ENCODE measurements at places on chromosomes 7 and 10.
A peak's percentile ranks its signal among the peaks of the same experiment; 100 is the strongest.

GRCh38 chr7:106862317-106863089 lies 2.6 kb upstream of the PIK3CG start:
- DNase-seq = no peak

DNA sequence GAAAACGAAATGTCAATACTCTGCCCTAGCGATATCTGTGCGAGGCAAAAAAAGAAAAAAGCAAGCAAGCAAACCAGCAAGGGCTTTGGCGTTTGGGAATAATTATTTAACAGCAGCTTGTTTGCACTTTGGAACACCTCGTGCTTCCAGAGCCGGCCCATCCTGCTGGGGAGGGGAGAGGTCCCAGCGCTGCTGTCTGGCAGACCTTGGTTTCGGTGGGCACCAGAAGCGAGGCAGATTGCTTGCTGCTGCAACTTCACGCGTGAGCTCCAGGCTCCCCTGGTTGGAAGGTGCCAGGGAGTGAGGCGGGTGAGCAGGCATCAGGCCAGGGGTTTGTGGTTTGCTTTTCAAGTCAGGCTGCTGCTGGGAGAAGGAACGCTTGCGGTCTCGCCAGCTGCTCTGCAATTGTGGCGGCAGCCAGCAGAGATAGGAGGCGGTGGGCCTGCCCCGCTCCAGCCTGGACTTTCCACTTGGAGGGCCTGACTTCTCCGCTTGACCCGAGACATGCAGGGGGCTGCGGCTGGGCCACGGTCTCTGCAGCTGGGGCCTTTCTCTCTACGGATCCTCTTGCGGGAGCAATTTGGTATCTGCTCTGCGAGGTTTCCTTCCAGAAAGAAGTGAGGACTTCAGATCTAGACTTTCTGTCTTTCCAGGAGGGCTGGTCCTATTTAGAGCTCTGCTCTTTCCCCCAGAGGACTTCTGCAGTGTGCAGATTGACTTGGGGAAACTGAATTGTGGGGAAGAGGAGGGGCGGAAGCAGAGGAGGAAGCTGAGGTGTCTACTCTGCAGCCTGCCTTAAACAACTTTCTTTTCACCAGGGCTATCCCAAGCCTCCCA lies 131.4 kb downstream of the PRPF18 start:
- DNase-seq = peak; percentile 91

DNA sequence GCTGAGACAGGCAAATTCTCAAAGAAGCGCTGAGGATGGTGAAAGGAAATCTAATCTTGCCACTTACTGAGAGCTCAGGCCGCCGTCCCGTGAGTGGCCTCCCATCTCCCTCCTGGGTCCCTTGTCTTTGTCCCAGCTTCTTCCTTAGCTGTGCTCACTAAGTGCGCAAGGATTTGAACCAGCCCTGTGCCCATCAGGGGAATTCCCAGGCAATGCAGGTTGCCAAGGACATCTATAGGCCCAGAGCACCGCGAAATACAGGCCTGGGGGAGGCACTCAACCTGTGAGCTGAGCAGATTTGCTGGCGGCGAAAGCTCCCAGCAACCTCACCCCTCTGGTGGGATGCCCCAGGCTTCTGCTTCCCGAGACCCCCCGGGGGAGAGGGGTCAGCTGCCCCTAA lies 64.8 kb downstream of the OAT start:
- no peak for DNase-seq

GRCh38 chr7:17311952-17312351 lies 13.5 kb downstream of the AHR start:
- DNase-seq = no peak

- no peak for DNase-seq
Measured at GRCh38 chr7:2829040-2829439, 15.1 kb downstream of the GNA12 start.

- no peak for DNase-seq
Measured at GRCh38 chr10:34911661-34912205, 96.6 kb upstream of the PARD3 start.

GRCh38 chr10:14405076-14406065 lies 74.6 kb upstream of the FRMD4A start:
- DNase-seq = no peak

DNA sequence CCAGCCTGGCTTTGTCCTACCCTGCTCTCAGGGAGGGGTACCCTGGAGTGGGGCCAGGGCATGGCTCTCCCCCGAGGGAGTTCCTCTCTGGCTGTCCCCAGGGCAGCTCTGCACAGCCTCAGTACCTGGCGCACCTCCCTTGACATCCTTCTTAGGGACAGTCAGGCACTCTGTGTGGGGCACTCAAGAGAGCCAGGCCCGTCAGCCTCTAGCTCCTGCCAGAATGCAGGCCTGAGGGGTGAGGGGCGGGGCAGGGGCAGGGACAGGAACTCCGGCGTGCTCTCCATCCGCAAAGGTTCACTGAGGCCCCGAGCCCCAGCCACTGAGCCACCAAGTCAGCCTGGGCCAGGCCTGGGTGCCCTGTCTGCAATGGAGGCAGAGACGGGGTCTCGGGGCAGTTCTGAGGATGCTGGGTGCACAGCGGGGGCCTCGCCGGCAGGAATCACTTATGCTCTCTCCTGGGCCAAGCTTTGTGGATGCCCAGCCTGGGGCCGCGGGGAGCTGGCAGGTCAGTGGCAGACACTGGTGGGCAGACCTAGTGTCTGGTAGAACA lies 10.1 kb downstream of the LIMK1 start:
- no peak for DNase-seq

DNA sequence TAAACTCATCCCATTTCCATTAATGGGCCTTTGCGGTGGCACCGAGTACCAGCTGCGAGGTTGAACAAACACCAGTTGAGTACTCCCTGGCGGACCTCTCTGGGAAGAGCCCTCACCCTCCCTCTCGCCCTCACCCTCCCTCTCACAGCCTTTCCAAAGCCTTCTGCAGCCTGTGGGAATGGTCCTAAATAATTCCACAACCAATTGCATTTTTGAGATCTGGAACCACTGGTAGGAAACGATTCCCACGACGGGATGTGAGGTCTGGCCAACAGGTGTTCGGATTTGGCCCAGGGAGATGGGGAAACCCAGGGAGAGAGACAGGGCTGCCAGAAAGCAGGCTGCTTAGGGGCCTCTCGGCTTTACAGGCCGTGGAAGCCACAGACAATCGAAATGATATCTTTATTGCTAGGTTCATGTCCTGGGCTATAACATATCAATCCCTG lies 5.3 kb downstream of the PTF1A start:
- no peak for DNase-seq

DNA sequence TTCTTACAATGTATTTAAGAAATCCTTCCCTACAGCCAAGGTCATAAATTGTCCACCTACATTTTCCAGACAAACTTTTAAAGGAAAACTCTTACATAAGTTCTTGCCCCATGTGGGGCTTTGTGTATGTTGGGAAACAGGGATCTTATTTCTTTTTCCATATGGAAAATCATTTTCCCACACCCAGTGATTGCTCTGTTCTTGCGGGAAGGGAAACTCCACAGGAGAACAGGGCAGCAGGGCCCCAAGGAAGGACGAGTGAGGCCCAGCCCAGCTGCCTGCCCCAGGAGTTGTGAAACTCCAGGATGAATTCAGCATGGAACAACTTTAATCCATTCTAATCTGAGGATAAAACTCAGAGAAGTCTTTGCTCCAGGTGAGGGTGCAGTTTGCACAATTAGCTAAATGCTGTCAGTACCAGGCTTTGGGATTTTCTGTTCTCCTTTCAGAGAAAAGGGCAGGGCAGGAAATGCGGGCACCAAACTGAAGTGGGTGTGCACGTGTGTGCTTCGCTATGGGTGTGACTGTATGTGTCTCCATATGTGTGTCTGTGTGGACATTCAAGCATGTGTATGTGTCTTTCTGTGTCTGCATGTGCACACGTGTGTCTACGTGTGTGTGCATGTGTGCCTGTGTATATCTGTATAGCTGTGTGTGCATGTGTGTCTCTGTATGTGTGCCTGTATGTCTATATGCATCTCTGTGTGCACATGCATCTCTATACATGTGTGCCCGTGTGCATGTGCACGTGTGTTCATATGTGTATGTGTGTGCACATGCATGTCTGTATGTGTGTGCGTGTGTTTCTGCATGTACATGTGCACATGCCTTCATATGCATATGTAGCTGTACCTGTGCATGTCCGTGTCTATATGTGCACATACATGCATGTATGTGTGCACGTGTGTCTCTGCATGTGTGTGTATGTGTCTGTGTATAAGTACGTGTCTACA lies 102.0 kb upstream of the FAM20C start:
- DNase-seq = peak; percentile 59

DNA sequence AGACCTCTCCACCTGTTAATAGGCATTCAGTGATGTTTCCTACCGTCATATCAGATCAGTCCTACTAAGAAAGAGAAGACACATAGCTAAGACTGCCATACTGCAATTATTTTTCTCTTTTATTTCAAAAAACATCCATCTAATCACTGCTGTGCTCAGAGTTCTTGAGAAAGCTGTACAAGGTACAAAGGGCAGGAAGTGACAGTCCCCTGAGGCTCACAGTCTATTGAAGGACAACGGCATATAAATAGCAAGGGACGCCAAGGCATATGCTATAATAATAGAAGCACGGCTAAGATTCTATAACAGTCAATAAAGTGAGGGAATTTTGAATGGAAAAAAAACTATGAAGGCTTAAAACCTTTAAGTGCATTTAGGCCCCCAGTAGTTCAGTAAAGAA lies 415.3 kb upstream of the NRP1 start:
- DNase-seq = no peak

DNA sequence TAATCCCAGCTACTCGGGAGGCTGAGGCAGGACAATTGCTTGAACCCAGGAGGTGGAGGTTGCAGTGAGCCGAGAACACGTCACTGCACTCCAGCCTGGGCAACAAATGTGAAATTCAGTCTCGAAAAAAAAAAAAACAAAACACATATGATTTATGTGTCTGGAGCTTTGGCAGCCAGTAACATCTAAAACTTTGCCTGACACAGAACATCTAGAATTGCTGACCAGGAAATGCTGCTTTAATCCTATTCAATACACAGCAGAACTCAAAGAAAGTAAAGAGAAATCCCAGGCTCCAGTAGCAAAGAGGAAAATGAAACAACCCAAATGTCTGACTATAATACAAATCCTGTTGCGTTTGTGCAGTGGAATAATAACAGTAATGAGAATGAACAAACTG lies 4.5 kb upstream of the CCDC6 start:
- no peak for DNase-seq

- DNase-seq = no peak
Measured at GRCh38 chr10:30853066-30853465, 178.6 kb downstream of the ZNF438 start.

DNA sequence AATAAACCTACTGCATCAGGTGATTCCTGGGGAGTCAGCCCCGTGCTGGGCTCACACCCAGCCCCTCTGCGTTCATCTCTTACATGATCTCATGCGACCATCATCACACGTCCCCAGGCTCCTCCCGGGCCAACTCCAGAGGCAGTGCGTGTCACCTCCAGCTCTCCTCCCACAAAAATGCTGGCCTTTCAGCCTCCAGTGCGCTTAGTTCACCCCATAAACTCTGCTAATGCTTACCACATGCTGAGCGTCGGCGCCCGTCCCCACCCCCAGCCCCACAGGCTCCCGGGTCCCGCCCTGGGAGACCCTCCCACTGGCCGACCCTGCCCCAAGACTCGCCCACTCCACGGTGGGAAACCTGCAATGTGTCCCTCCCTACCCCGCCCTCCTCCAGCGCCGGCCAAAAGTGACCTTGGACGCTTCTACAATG lies 816 bp upstream of the SDK1 start:
- DNase-seq = no peak

DNA sequence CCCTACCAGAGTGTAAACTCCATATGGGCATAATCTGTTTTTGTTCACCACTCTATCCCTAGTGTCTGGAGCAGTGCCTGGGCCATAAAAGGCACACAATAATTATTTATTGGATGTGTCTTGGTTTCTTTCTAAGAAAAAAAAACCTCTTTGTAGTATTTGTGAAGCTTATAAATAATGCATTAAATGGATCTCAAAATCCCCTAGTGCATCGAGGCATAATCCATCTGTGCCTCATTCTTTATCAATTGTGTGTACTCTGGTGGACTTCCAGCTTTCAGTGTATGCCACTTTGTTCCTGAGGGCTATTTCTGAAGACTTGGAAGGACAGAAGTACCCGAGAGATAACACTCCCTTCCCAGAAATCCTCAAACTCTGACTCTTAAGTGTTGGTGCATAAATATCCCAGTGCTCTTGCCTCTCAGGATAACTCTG lies 255.0 kb upstream of the PHYHIPL start:
- no peak for DNase-seq

DNA sequence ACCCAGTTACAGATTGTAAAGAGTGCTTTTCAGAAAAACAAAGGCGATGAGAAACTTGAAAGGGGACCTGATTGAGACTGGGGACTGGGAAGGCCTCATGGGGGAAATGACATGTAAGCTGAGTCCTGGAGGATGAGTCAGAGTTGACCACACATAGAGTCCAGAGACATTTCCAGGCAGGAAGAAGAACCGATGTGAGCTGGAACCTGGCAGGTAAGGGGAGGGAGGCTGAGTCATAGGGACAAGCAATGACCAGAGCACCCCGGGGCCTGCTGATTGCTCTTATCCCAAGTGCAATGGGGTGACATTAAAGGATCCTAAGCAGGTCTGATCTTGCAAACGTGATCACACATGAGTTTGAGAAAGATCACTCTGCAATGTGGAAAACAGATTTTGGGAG lies 11.7 kb downstream of the TLL2 start:
- no peak for DNase-seq

DNA sequence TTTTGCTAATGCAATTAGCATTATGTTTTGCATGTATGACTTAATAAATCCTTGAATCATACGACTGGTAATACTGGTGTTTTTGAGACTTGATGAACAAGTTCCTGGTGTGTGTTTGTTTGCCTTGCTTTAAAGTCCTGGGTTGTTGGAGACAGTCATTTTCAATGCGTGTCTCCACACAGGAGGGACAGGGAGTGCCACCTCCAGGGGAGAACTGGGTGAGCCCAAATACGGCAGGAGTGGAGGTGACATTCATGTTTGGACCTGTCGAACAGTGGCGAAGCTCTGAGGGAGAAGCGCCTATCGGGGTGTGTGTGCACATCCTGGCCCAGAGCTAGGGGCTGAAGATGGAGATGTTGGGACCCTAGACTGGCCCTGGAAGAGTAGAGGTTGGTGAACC lies 43.8 kb downstream of the DAGLB start:
- no peak for DNase-seq

DNA sequence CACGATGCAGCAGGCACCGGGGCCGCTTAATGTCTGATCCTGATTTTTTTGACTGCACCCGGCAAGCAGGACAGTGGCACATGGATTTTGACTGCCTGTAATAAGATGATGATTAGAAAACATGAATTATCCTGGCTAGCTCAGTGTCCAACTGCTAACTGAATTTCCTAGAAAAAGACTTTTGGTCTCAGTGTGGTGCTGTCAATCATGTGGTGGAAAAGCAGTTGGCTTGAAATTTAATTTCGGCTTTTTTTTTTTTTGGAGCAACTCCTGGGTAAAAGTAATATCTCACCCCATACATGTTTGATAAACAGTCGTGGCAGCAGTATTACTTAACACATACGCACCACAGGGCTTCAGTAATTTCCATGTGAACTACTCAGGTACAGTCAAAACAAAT lies 227.7 kb downstream of the FANK1 start:
- no peak for DNase-seq
